Esophagus squamous epithelium (tissue), 5 donors: ENCODE measurements at places on chromosomes 12 and 14. TPM values are rescaled to one million over a fixed set of nuclear protein-coding genes. Genes with fewer than 3 reads are reported as not detected.

GRCh38 chr12:8678661-8679111, 16.1 kb upstream of the MFAP5 start:
- H3K27ac ChIP-seq: no peak overlapping the region
- DNase-seq: no peak
- no peaks in the 10 kb centered on the region for H3K4me1 ChIP-seq
- H3K27me3 ChIP-seq: no peaks in the 10 kb centered on the region
- no peak overlapping the region for H3K4me3 ChIP-seq
- H3K36me3 ChIP-seq: no peaks in the 10 kb centered on the region

DNA sequence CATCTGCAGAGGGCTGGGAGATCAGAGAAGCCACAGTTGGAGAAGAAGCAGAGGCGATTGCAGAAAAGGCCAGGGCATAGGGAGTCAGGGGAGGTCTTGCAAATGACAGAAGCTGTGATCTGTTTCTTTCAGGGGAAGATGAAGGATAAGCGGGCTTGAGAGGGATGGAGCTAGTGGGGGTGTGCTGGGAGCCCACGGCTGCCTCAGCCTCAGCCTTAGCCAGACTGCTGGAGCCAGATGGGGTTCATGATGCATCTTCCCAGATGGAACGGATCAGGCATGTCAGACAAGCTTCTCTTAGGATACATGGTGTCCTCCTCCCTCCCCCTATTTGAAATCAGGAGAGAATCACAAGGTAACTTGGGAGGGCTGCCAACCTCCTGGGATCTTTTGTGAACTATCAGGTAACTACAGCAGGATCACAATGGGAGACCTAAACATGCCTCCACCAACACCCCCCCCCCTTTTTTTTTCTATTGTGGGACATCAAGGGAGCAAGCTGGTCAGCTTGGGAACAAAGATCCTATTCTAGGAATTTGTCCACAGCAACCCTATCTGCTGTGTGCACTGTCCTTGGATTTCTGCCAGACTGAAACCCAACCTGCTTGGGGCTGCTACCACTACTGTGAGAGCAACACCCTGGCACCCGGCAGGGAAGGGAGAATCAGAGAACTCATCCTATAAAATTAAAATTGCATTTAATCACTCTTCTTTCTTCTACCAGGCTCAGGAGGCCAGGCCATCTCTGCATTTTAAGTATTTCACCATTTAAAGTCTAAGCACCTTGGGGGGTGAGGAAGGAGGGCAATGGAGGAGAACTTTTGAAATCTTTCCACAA, 10.7 kb upstream of the ATP2A2 start:
- H3K4me1 ChIP-seq: peaks cover 44% of the 10 kb centered on the region
- H3K27me3 ChIP-seq: no peaks in the 10 kb centered on the region
- H3K36me3 ChIP-seq: no peaks in the 10 kb centered on the region

GRCh38 chr14:105069522-105069870, 4.3 kb upstream of the GPR132 start:
- no peak overlapping the region for H3K27ac ChIP-seq
- no peak for DNase-seq
- no peaks in the 10 kb centered on the region for H3K36me3 ChIP-seq
- H3K4me1 ChIP-seq: no peaks in the 10 kb centered on the region
- no peaks in the 10 kb centered on the region for H3K27me3 ChIP-seq

GRCh38 chr12:94082690-94083089, 65.7 kb upstream of the PLXNC1 start:
- no peak for DNase-seq
- no peaks in the 10 kb centered on the region for H3K36me3 ChIP-seq
- H3K4me1 ChIP-seq: no peaks in the 10 kb centered on the region

DNA sequence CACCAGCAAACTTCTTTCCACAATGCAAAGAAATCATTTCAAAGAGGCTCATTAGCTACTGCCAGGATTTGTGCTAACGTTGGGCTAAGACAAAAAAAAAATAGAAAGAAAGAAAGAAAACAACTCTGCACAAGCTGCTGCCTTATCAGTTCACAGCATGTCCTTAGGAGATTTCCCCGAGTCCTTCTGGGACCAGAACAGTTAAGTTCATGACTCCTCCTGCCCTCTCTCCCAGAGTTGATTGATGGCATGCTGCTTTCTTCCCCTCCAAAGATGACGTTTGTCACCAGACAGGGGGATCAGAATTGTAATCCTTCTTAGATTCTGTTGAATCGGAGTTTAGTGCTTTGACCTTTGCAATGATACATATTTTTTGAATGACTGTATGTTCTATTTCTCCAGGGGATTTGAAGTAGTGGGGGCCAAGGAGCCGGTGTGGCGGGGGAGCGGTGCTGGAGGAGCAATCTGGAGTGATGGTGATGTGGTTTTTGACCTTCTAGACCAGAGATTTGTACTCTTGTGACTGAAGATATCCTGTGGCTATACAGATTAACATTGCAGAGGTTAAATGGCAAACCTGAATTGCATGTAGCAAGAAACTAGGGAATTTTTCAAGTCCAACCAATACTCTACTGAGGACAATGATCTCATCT, 409.2 kb upstream of the TMPO start:
- no peaks in the 10 kb centered on the region for H3K36me3 ChIP-seq
- no peaks in the 10 kb centered on the region for H3K4me1 ChIP-seq
- H3K27ac ChIP-seq: no peak overlapping the region

DNA sequence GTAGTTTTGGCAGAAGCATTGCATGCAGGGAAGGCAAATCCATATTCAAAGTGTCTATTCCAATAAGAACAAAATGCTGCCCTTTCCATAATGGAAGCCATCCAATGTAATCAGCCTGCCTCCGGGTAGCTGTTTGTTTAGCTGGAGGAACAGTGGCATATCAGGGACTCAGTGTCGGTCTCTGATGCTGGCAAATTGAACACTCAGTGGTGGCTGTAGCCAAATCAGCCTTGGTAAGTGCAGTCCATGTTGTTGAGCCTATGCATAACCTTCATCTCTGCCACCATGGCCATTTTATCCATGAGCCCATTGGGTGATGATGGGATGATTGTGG, 147.8 kb upstream of the MAX start:
- H3K4me3 ChIP-seq: no peak overlapping the region
- peaks cover under 1% of the 10 kb centered on the region for H3K4me1 ChIP-seq
- no peaks in the 10 kb centered on the region for H3K36me3 ChIP-seq

GRCh38 chr12:94145191-94145983, 3.0 kb upstream of the PLXNC1 start:
- H3K27ac ChIP-seq: no peak overlapping the region
- no peak overlapping the region for H3K4me3 ChIP-seq
- H3K27me3 ChIP-seq: peaks cover 17% of the 10 kb centered on the region

GRCh38 chr14:96630281-96630680, 128.1 kb downstream of the PAPOLA start:
- H3K27ac ChIP-seq: no peak overlapping the region
- DNase-seq: no peak
- peaks cover 29% of the 10 kb centered on the region for H3K27me3 ChIP-seq

- no peak overlapping the region for H3K27ac ChIP-seq
- no peaks in the 10 kb centered on the region for H3K36me3 ChIP-seq
- H3K27me3 ChIP-seq: no peaks in the 10 kb centered on the region
- no peak for DNase-seq
Measured at GRCh38 chr12:42916143-42916542, 326.6 kb upstream of the PRICKLE1 start.

- no peak overlapping the region for H3K27ac ChIP-seq
- H3K36me3 ChIP-seq: no peaks in the 10 kb centered on the region
- no peak overlapping the region for H3K4me3 ChIP-seq
- DNase-seq: no peak
Measured at GRCh38 chr12:54940727-54941315, 43.7 kb downstream of the TESPA1 start.

DNA sequence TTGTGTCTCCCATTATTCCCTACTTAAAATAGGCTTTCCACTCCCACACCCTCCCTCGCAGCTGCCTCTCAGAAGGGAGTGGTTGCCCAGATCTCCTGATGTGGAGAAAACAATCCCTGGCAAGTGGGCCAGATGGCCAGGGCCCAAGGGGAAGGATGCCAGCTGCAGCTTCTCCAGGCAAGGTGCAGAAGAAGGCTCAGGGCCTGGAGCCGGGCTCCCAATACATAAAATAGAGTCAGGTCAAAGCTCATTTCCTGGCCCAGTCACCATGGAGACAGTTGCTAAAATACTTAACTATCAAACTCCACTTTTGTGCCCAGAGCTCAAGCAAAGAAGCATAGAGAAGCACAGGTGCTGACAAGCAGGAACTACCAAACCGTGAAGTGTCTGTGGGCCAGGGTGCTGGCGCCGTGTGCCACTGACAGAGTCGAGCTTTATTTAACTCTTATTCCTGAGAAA, 45.7 kb upstream of the ITPR2 start:
- no peak overlapping the region for H3K4me3 ChIP-seq
- no peak for DNase-seq
- peaks cover 9% of the 10 kb centered on the region for H3K4me1 ChIP-seq
- H3K27me3 ChIP-seq: no peaks in the 10 kb centered on the region

GRCh38 chr14:105536691-105537579, 10.6 kb downstream of the TMEM121 start:
- no peak overlapping the region for H3K27ac ChIP-seq
- no peak overlapping the region for H3K4me3 ChIP-seq
- no peaks in the 10 kb centered on the region for H3K36me3 ChIP-seq

DNA sequence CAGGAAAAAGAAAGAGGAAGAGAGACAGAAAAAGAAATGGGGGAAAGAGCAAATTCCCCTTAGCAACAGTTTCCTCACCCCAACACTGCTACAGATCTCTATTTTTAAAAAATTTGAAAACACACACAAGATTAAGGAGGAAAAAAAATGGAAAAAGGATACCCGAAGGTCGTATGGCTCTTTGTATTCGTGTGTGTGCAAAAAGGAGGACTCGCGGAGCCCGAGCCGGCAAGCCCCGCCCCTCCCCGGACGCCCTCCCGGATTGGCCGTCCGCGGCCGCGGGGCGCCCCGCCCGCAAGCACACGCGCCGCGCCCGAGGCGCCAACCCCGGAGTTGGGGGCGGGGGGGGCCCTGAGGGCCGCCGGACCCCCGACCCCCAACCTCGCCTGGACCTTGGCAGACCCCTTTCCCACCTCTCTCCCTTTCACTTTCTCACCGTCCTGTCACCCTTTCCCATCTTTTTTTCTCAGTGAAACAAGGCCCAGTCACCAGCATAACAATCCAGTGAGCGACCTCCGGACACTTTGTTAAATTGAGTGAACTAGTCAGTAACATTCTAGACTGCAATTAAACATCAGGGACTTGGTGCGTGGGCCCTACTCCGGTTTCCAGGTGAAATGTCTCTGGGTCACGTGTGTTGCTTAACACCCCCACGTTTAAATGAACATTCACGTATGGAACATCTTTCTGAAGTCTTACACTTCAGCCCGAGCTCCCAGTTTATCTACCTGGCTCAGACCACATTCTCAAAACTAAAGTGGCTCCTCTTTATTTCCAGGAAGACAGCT, at the start of gene C14orf93:
C14orf93 (minus strand) TSS at position 205 of the 788 bp plus-strand sequence. CDS start 11,120 bp downstream, outside the sequence.
- no peaks in the 10 kb centered on the region for H3K27me3 ChIP-seq
- H3K27ac ChIP-seq: peak within 1 kb of the TSS; percentile 77
- H3K4me1 ChIP-seq: peaks cover 41% of the 10 kb centered on the region
- no peak for DNase-seq
- no peaks in the 10 kb centered on the region for H3K36me3 ChIP-seq

- no peak for DNase-seq
- no peaks in the 10 kb centered on the region for H3K4me1 ChIP-seq
- no peaks in the 10 kb centered on the region for H3K36me3 ChIP-seq
- H3K4me3 ChIP-seq: no peak overlapping the region
- H3K27ac ChIP-seq: no peak overlapping the region
Measured at GRCh38 chr12:45458238-45458637, 242.3 kb downstream of the ANO6 start.

- H3K36me3 ChIP-seq: no peaks in the 10 kb centered on the region
- no peak for DNase-seq
- H3K4me1 ChIP-seq: no peaks in the 10 kb centered on the region
- no peaks in the 10 kb centered on the region for H3K27me3 ChIP-seq
Measured at GRCh38 chr14:72786378-72787350, 107.2 kb downstream of the DPF3 start.

DNA sequence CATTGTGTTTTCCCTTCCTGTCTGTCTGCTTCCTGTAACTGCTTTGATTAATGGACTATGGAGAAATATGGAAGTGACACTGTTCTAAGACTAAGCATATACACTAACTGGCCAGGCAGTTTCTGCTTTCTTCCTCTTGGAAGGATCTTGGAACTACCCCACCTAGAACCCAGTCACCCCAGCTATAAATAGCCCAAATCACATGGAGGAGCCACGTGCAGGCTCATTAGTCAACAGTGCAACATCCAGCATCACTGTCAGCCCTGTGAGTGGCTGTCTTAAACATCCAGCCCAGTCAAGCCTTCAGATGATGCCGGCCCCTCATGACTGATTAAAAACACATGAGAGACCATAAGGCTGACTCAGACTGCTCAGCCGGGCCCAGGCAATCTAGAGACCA, 39.2 kb downstream of the BCAT1 start:
- no peak overlapping the region for H3K27ac ChIP-seq
- H3K4me1 ChIP-seq: no peaks in the 10 kb centered on the region
- peak; percentile 6 for DNase-seq
- no peak overlapping the region for H3K4me3 ChIP-seq
- H3K27me3 ChIP-seq: no peaks in the 10 kb centered on the region

GRCh38 chr12:42935090-42935489, 345.5 kb upstream of the PRICKLE1 start:
- DNase-seq: no peak
- H3K4me1 ChIP-seq: no peaks in the 10 kb centered on the region
- H3K27ac ChIP-seq: no peak overlapping the region
- H3K27me3 ChIP-seq: no peaks in the 10 kb centered on the region
- H3K4me3 ChIP-seq: no peak overlapping the region
- no peaks in the 10 kb centered on the region for H3K36me3 ChIP-seq

GRCh38 chr14:94857950-94858349, 88.0 kb upstream of the GSC start:
- H3K36me3 ChIP-seq: no peaks in the 10 kb centered on the region
- no peak overlapping the region for H3K4me3 ChIP-seq
- no peak for DNase-seq
- no peak overlapping the region for H3K27ac ChIP-seq
- H3K4me1 ChIP-seq: no peaks in the 10 kb centered on the region

GRCh38 chr12:77072833-77073495, 7.6 kb upstream of the E2F7 start:
- no peaks in the 10 kb centered on the region for H3K36me3 ChIP-seq
- DNase-seq: no peak
- no peak overlapping the region for H3K4me3 ChIP-seq
- no peak overlapping the region for H3K27ac ChIP-seq

- H3K27me3 ChIP-seq: no peaks in the 10 kb centered on the region
- no peaks in the 10 kb centered on the region for H3K36me3 ChIP-seq
- H3K27ac ChIP-seq: peak overlapping the region; percentile 83
- peak overlapping the region; percentile 37 for H3K4me3 ChIP-seq
- H3K4me1 ChIP-seq: peaks cover 53% of the 10 kb centered on the region
- no peak for DNase-seq
Measured at GRCh38 chr12:45234139-45234865, 18.4 kb downstream of the ANO6 start.

The KRT85 gene
- total RNA-seq: not detected

The NGDN gene
- 43.3 TPM for total RNA-seq

The AMDHD1 gene
- total RNA-seq: 0.19 TPM

The LARP4 gene
- 36.0 TPM for total RNA-seq

The GLIPR1L2 gene
- total RNA-seq: not detected

The KRT73 gene
- total RNA-seq: not detected

The CYP27B1 gene
- total RNA-seq: 0.95 TPM

The PSMA3 gene
- total RNA-seq: 73.6 TPM

The LMNTD1 gene
- total RNA-seq: not detected

The CLEC2B gene
- 18.0 TPM for total RNA-seq

The GPR132 gene
- total RNA-seq: 1.3 TPM

The CCDC175 gene
- total RNA-seq: not detected
